ENCODE measurements at places on chromosomes 4 and X. TPM values are rescaled to one million over a fixed set of nuclear protein-coding genes. Genes with fewer than 3 reads are reported as not detected.

Gene RPA4
- 6.9 TPM for total RNA-seq

Gene ANXA5
- total RNA-seq: 271 TPM

Gene UGT2A3
- not detected for total RNA-seq

Gene HSD17B13
- total RNA-seq: 1.7 TPM

DNA sequence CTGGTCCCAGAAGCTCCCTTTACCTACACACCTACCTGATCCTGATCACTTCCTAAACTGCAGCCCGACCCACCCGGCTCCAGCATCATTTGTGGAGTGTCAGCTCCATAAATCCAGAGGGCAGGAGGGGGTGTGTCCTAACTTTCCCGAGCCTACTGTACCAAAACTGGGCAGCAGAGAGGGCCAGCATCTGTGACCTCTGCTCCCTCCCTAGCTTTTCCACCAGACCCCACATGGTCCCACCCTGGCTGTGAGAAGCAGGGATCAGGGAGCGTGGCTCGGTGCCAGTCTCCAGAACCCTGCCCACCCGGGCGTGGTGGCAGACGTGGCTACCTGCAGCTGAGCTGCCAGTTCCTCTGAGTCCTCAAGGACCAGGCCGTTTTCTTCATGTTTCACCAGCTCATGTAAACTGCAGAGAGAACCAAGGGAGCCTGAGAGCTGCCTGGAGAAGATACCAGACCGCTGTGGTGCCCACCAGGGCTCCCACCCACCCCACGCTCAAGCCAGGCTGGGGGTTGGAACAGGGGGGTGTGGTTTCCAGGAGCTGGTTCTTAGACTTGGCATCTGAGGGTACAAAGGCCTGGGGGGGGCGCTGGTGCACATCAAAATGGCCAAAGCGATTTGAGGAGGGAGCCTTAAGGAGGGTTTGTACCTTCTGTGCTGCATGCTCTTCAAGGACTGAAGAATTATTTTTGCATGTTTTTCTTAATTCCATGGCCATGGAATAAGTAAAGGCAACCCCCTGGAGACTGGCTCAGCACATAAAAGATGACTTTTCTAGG lies 76.7 kb upstream of the DRD5 start:
- H3K27me3 ChIP-seq: no peaks in the 10 kb centered on the region
- H3K4me3 ChIP-seq: no peak overlapping the region
- no peak for DNase-seq
- no peak overlapping the region for H3K27ac ChIP-seq
- no peaks in the 10 kb centered on the region for H3K4me1 ChIP-seq
- H3K36me3 ChIP-seq: no peaks in the 10 kb centered on the region

DNA sequence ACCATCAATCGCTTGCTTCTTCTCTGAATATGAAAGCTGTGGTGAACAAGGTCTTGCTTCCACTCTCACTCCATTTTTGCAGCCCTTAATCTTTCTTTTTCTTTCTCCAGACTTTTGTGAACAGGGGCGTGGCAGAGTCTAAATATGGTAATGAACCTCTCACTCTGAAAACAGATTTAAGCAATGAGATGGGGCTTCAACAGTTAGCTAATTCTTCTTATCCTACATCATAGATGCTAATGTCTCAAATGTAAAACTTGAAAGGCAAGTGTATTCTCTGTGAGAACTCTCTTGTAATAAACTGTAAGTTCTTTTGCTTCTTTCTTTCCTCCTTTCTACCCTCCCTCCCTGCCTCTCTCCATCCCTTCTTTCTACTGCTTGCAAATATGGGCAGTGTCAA lies 106.5 kb upstream of the ANK2 start:
- no peak overlapping the region for H3K4me3 ChIP-seq
- no peak for DNase-seq
- no peaks in the 10 kb centered on the region for H3K4me1 ChIP-seq
- no peaks in the 10 kb centered on the region for H3K27me3 ChIP-seq

GRCh38 chrX:65726715-65727114 lies 59.3 kb downstream of the MSN start:
- no peak overlapping the region for H3K4me3 ChIP-seq
- peaks cover 3% of the 10 kb centered on the region for H3K27me3 ChIP-seq
- no peak for DNase-seq
- H3K36me3 ChIP-seq: no peaks in the 10 kb centered on the region
- H3K4me1 ChIP-seq: no peaks in the 10 kb centered on the region

Data from tibial nerve (tissue), 4 donors.